HT-29 (cell line): ENCODE measurements at places on chromosomes 12 and 14.

- no peak for DNase-seq
Measured at GRCh38 chr12:48069241-48069640, 36.6 kb downstream of the SENP1 start.

DNA sequence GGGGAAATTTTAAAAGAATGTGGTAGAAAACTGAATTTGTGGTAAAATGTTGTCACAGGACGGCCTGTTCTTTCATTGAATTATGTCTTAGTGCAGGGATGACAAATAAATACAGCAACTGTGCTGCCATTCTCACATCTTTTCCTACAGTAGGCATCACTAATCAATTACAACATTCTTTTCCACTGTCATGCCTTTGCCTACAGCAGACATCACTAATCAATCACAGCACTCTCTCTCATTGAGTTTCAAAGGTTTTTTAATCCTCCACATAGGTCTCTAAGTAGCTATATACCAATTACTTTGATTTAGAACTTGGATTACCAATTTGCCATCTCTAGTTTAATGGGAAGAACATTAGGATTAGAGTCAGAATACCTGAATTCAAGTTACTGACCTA lies 30.1 kb downstream of the NTF3 start:
- DNase-seq, result no peak

DNA sequence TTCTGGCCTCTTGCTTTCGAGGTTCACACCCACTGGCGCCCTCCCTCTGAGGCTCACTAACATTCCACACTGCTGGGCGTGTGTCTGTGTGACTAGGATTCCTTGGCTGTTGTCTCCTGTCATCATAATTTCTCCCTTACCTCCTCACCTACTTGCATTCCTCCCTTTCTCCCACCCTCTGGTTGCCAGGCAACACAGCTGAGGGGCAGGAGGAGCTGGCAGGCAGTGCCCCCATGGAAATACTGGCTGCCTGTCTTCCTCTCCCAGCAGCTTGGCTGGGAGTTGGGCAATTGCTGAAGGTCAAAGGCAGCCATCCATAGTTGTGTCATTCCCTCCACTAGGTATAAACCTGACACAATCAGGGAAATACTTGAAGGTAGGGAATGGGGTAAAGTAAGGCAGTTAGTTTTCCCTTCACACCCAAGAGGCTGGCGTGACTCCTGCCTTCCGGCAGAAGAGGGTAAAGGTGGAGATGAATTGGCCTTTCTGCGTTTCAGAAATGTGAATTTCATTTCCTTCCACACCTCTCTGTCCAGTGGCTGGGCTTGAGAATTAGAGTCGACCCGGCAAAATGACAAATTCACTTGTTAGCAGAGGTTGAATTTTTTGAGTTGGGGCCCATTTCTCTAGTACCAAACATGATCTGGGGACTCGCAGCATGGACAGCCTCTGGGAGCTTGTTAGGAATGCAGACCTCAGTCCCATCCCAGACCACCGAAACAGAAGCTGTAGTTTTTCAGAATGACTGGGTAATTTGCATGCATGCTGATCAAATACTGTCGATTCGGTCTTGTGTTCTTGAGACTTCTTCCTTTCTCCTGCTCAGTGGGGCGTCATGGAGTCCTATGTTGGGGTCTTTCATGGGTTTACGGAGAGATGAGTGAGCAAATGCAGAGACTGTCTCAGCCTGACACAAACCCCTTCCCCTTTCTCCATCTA lies 24.3 kb upstream of the EMP1 start:
- peak; percentile 82 for DNase-seq

- no peak for DNase-seq
Measured at GRCh38 chr12:119340578-119340977, 6.0 kb downstream of the CCDC60 start.

DNA sequence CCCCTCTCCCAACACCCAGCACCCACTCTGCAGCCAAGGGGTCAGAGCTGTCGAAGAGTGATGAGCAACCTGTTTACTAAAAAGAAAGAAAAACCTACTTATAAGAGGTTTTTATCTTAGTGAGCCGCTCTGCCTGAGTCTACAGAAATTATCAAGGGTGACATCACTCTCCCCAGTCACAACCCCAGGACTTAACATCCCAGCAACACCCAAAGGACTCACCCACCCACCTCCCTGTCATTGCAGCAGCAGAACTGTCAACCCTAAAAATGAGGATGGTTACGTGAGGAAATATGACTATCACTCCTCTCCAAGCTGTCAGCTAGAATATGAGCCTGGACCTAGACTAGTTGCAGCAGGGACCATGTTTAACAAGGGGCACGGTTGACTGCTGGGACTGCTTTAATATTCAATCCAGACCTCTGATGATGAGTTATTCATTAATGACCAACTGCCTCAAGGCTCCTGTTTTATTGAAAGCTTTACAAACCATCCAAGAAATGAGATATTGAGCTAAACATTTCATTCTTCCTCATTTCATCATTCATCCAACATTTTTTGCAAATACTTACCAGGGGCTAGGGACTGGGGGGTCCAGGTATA lies 53.9 kb upstream of the FICD start:
- no peak for DNase-seq

DNA sequence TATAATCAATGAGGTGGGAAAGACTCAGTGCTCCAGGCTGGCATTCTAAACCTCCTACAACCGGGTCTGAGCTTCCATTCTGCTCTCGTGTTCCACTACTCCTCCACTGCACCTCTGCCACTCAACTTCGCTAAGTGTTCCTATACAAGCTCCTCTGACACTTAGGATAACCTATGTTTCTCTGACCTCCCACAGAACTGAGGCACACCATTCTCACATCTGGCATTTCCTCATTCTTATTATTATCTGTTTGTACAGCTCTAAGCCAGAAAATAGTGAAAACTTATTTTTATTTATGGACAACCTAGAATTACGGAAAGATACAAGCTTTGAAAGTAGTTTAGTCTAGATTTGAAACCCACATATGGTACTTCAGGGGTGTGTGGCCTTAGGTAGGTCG lies 127.0 kb downstream of the MED13L start:
- no peak for DNase-seq

- DNase-seq, result no peak
Measured at GRCh38 chr12:114480337-114481199, 74.6 kb upstream of the TBX5 start.

- peak; percentile 70 for DNase-seq
Measured at GRCh38 chr12:38328306-38328895, 11.8 kb downstream of the ALG10B start.

DNA sequence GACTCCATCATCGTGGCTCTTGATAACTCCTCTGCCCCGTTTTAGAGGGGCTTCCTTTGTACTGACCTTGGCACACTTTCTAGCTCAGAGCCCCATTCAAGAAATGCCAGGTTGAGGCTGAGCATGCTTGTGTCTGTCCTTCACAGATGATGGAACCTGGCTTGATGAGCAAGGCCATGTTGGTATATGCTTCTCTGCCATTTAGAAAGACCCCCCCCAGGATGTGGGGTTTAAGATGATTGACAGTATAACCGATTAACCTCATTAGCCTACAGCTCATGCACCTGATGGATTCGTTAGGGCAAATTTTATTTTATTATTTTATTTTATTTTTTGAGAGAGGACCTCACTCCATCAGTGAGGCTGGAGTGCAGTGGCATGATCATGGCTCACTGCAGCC lies 21.0 kb downstream of the BATF start:
- no peak for DNase-seq

- no peak for DNase-seq
Measured at GRCh38 chr14:29799464-29800095, 128.1 kb downstream of the PRKD1 start.

- no peak for DNase-seq
Measured at GRCh38 chr12:53744751-53745150, 7.0 kb downstream of the CISTR start.

DNA sequence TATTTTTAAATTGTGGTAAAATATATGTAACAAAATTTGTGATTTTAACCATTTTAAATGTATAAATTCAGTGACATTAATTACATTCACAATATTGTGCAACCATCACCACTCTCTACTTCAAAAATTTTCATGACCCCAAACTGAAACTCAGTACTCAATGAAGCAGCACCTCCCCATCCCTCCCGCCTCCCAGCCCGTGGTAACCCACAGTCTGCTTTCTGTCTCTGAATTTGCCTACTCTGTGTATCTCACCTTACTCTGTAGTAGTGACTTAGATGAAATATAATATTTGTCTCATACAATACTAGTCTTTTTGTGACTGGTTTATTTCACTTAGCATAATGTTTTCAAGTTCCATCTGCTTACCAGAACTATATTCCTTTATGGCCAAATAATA lies 36.2 kb downstream of the EML1 start:
- DNase-seq, result no peak

GRCh38 chr12:21699851-21700250 lies 42.2 kb upstream of the LDHB start:
- DNase-seq, result no peak

DNA sequence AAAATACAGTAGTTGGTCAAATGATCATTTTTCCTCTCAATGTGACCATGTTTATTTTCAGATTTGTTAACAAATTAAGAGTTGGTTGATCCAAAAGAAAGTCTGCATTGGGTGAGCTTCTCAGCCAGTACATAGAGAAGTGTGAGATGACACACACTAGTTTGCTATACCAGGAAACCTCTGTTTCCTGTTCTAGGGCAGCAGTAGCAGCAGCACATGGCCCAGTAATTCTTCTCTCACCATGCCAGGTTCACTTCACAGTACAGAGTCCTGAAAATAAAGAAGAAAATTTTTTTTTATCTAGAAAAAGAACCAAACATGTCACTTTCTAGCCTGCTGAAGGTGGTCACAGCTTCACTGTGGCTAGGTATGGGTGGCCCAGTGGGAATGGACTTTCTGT lies 250.2 kb upstream of the OR4E1 start:
- DNase-seq, result no peak

- DNase-seq, result no peak
Measured at GRCh38 chr12:27859648-27860047, 79.6 kb upstream of the MANSC4 start.

- DNase-seq, result peak; percentile 62
Measured at GRCh38 chr14:91369628-91370445, 47.8 kb downstream of the CCDC88C start.

- no peak for DNase-seq
Measured at GRCh38 chr12:39541471-39541870, 78.1 kb downstream of the ABCD2 start.

- no peak for DNase-seq
Measured at GRCh38 chr14:60648934-60649874, at the start of gene SIX1. Gene SIX1 (minus strand): TSS chr14:60649477. CDS start chr14:60649189, 288 bp downstream.

GRCh38 chr14:54566410-54567223 lies at the start of gene SAMD4A:
Gene SAMD4A (plus strand): TSS chr14:54567128. CDS start chr14:54567917, 789 bp downstream.
- DNase-seq, result peak; percentile 70

- no peak for DNase-seq
Measured at GRCh38 chr12:64691795-64692583, 67.2 kb downstream of the GNS start.

DNA sequence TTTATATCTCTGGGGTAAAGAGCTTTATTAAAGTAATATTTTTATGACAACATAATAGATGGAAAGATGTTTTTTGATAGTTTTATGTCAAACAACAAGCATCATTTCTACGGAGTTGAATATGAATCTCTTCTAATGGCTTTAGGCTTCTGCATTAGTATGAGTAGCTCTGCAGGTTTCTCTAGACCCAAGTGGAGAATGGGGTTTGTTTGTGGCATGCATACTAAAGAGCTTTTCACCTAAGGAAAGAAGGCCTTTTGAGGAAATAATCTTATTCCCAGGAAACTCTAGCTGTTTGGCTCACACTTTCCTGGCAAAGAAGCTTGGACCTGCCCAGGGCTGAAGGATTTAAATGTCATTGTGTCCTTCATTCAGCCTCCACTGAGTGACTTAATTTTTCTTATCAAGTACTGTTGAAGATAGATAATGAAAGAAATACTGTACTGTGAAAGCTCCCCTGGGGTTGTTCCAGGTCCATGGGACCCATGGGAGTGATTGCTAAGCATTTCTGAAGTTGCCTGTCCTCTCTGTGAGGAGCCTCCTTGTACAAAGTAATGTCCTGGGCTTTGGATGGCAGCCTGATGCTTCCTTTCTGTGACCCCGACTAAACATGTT lies 469.3 kb downstream of the LRIG3 start:
- DNase-seq, result no peak

DNA sequence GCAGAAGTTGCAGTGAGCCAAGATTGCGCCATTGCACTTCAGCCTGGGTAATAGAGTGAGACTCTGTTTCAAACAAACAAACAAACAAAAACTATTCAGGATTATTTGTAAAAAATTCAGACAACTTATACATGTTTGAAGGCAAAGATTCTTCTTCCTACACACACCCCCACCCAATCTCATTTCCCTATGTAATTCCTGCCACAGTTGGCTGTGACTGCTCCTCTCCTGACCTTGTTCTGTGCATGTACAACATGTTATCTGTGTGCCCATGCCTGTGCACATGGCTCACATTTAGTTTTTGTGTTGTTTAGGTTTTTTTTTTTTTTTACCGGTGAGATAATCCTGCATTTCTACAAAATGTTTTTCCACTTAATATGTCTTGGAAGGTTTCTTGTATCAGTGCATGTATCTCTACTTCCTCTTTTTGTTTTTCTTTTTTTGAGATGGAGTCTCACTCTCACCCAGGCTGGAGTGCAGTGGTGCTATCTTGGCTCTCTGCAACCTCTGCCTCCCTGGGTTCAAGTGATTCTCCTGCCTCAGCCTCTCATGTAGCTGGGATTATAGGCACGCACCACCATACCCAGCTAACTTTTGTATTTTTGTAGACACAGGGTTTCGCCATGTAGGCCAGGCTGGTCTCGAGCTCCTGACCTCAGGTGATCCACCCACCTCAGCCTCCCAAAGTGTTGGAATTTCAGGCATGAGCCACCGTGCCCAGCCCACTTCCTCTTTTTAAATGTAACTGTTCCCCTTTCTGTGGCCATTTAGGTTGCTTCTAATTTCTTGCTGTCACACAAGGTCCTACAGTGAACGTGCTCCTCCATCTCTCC lies 8.7 kb downstream of the CFAP251 start:
- DNase-seq, result no peak

GRCh38 chr14:102903248-102903888 lies 19.1 kb upstream of the AMN start:
- DNase-seq, result no peak

- no peak for DNase-seq
Measured at GRCh38 chr12:47829584-47829983, 9.9 kb upstream of the HDAC7 start.

- DNase-seq, result no peak
Measured at GRCh38 chr12:24081092-24081529, 131.6 kb upstream of the SOX5 start.

DNA sequence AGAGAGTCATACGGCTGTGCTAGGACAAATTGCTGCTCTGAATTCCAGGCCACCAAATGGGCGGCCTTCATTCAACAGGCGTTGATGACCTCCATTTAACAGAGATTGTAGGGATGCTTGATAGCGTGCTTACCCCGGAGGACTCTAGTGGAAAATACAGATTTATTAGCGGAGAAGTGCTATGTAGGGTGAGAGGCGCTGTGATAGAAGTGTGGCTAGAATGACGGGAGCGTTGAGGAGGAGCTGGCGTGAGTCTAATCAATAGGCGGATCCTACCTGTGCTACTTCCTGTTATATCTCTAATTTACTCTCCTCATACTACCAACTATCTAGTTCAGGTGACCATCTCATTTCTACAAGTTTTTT lies 668 bp downstream of the MRPS35 start:
- peak; percentile 85 for DNase-seq

- no peak for DNase-seq
Measured at GRCh38 chr14:80074900-80075574, 136.3 kb downstream of the DIO2 start.

- peak; percentile 25 for DNase-seq
Measured at GRCh38 chr14:52272375-52272774, 4.9 kb downstream of the PTGDR start.
